ENCODE measurements at places on chromosomes 7 and 10.

GRCh38 chr7:142873281-142873784, 12.2 kb downstream of the TRPV6 start:
- DNase-seq: peak; percentile 7

- no peak for DNase-seq
Observed at GRCh38 chr10:98238391-98238790, 29.6 kb downstream of the LOXL4 start.

- peak; percentile 92 for DNase-seq
Observed at GRCh38 chr10:76117949-76118348, 686.5 kb downstream of the LRMDA start.

DNA sequence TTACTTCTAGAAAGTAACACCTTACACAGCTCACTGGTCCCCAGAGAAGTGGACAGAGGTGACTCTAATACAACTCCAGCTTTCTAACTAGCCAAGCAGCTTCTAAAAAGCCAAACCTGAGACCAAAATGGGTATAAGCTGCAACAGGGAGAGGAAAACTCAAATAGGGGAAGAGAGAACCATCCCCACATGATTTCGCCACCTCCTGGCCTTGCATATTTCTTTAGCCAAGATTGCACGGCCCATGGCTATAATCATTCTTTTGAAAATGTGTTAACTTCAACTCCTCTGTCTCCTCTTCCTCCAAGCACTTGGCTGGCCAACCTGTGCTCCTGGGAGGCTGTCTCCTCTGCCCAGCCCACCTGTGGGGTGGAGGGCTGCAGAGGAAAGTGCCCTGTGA, 28.7 kb downstream of the NUP42 start:
- DNase-seq: no peak

DNA sequence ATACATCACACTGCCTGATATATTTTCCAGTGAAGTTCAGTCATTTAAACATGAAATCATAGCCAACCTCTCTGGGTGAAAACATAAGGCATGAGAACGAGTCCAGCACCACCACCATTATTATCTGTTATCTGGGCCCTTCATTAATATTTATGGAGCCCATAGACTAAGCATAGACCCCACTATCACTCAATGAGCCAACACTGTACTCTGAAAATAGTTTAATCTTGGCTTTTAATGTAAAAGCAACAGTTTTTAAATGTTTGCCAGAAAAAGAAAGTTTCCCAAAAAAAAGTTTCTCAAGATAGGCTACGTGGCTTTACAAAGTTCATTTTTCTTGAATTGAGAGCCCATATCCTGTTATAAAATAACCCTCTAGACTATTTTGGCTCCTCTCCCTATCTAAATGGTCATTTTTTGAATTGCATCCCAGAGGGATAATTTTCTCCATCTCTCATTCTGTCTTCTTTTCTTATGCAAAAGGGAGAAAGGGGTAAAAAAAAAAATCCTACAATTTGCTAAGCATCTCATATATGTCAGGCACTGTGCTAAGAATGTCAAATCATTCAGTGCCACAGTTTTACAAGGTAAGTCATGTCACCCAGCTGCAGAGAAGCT, 66.1 kb downstream of the FZD1 start:
- DNase-seq: no peak

GRCh38 chr10:93775356-93775755, 17.6 kb downstream of the LGI1 start:
- DNase-seq: no peak

- DNase-seq: no peak
Observed at GRCh38 chr10:48748573-48748972, 63.9 kb downstream of the WDFY4 start.

DNA sequence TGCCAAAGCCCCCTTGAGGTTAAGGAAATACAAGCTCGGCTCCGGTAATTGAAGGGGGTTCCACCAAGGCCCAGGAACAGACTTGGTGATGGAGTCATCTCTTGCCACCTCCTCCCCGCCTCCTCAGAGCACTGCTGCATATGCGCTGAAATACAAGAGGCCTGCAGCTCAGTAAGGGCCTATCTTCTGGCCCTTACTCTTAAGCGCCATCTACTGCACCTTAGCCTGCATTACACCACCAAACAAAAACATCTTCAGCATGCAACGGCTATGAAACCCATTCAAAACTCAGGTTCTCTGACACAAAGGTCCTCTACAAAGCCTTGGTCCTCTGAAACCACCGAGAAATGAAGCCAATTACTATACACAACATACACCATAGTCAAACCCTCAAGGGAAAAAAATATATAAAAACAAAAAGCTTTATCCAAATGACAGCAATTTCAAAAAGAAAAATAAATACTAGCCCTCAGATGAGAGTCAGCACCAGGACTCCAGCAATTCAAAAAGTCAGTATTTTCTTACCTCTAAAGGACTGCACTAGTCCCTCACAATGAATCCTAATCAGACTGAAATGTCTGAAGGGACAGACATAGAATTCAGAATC, 176.8 kb upstream of the TBX20 start:
- peak; percentile 34 for DNase-seq

GRCh38 chr10:28090506-28090905, 91.6 kb upstream of the ODAD2 start:
- no peak for DNase-seq

GRCh38 chr7:148883266-148884048, 634 bp downstream of the EZH2 start:
- peak; percentile 20 for DNase-seq

DNA sequence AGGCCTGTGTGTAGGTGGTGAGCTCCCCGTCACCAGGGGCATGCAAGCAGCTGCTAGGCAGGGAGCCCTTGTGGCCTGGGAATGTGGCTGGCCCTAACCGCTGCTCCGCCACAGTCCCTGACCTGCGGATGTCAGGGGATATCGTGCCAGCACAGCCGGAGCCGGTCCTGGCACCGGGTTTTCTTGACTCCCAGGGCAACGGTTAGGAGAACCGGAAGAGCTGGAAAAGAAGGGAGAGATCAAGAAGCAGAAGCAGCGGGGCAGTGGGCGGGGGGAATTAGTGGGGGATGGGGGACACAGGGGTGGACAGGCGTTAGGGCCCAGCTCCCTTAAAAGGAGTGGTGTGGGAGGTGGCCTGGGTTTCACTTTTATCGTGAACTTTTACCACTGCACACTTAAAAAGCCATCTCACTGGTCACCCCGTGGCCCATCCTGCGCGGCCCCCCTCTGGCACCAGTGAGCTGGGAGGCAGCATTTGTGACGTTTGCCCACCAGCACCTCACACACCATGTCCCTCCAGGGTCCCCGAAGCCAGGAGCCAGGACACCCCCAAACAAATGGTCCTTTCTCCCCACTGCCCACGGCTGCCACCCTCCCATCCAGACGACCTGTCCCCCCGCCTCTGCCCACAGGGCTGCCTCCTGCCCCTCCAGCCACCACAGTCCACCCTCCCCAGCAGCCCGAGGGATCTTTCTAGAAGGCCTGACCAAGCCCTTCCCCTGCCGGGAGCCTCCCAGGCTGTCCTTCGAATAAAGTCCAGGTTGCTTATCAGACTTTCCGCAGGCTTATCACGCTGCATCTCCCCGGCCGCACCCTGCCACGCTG, 1.8 kb upstream of the MICALL2 start:
- peak; percentile 23 for DNase-seq

- peak; percentile 10 for DNase-seq
Observed at GRCh38 chr10:50582046-50582445, 41.7 kb downstream of the SGMS1 start.

DNA sequence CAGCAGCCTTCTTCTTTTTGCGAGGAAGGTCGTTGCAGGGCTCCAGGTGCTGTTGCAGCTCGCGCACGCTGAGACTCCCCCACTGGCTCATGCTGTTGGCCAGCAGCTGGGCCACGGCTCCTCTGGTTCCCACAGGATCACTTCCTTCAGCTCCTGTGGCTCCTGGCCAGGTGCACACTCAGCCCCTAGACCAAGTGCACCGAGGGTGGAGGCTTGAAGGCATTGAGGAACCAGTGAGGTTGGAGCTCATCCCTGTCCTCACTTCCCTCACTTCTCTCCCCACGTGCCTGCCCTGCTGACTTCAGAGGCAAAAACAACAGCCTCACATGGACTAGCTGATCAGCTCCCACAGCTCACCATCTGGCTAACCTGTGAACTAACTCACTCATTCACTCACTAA, 46.2 kb upstream of the ADRB1 start:
- DNase-seq: no peak

DNA sequence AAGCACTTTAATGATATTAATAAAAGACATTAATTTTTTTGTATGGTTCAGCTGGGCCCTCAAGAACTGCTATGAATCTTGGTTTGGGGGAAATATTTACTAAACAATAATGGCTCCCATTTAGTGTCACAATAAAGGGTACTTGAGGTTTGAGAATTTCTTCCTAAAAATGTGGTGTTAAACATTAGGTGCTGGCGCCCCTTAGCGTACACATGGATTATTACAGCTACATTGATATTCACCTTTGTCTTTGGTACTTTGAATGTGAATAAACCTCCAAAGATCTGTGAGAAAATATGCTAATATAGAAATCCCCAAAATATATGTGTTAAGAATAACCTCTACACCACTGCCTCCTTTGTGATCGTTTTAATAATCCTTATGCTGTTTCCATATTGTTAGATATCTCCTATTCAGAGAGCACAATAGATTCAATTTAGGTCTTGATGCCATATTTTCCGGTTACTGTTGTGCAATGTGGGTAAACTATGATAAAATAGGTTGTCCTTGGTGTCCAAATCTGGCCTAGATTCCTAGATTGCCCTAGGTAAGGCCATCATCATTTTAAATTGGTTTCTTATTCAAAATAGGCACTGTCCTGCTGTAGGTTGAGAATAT, 161.8 kb upstream of the CACNA2D1 start:
- DNase-seq: peak; percentile 39

- DNase-seq: peak; percentile 45
Observed at GRCh38 chr7:23093111-23093510, 12.5 kb upstream of the KLHL7 start.

DNA sequence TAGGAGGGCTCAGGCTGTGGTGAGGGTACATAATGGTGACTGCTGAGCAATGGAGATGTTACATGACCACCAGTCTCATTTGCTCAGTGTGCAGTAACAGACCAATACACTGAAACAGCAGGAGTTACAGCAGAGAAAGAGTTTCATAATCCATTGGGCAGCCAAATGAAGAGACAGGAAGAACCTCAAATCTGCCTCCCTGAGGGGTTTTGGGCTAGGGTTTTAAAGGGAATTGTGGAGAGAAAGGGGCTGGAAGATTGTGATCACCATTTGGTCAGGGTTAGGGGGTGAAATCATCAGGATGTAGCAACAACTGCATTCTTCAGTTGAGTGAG, 838.3 kb downstream of the GRID1 start:
- no peak for DNase-seq

DNA sequence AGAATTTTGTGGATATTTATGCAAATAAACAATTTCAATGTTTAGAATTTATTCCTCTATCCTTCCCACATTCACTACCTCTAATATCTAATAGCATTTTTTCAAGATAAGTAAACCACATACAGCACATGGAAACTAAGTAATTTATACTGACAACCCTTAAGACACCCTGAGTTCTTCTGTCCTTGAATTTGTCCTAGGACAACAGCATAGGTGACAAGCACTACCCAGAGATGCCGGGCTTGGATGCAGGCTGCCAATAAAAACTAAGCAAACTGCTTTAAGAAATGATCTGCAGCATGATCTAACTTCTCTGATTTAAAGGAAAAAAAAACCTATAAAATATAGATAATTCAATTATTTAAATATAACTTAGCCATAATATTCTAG, 22.7 kb downstream of the NT5C3A start:
- no peak for DNase-seq

GRCh38 chr10:47408606-47409005, 24.5 kb upstream of the ZNF488 start:
- DNase-seq: no peak

DNA sequence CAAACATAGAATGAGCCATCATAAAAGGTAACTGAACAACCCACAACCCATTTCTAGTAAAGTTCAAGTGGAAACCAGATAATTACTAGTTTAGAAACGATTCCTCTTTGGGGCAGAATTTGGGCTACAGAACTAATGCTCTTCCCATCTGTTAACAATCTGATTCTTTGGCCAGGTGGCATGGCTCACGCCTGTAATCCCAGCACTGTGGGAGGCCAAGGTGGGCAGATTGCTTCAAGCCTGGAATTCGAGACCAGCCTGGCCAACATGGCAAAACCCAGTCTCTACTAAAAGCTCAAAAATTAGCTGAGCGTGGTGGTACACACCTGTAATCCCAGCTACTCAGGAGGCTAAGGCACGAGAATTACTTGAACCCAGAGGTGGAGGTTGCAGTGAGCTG, 18.5 kb downstream of the CYP51A1 start:
- DNase-seq: no peak

- DNase-seq: no peak
Observed at GRCh38 chr7:66205741-66206090, 582 bp downstream of the TPST1 start.
